ENCODE measurements at places on chromosomes 12 and 14.

DNA sequence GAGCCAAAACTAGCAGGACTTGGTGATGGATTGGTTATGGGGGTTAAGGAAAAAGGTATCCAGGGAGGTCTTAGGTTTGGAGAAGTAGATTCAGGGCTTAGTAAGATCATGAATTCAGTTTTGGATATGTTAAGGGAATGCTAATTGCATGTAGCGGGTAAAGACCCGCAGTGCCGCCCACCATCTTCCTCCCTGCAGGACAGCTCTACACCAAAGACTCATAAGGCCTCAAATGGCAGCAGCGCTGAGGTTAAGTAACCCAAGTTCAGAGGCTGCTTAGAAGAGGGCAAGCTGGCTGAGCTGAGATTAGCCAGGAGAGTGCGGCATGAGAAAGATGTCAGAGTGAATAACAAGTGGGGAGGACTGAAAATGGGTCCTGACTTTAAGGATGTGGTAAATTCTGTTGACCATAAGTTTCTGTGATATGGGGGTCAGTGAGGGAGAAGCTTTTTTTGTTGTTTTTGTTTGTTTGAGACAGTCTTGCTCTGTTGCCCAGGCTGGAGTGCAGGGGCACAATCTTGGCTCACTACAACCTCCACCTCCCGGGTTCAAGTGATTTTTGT, 26.2 kb downstream of the RAD9B start:
- H3K4me3 ChIP-seq, result no peak overlapping the region
- DNase-seq, result no peak

- no peaks in the 10 kb centered on the region for H3K36me3 ChIP-seq
- no peak for DNase-seq
- H3K4me3 ChIP-seq, result no peak overlapping the region
These were observed 93.6 kb downstream of the ARF6 start for GRCh38 chr14:49986343-49987014.

GRCh38 chr12:4212845-4213244, 60.7 kb upstream of the CCND2 start:
- no peak overlapping the region for H3K27ac ChIP-seq
- no peak for DNase-seq
- H3K27me3 ChIP-seq, result no peaks in the 10 kb centered on the region
- H3K36me3 ChIP-seq, result no peaks in the 10 kb centered on the region
- no peak overlapping the region for H3K4me3 ChIP-seq

- no peak for DNase-seq
- H3K36me3 ChIP-seq, result peaks cover 62% of the 10 kb centered on the region
- H3K27ac ChIP-seq, result no peak overlapping the region
- H3K4me1 ChIP-seq, result no peaks in the 10 kb centered on the region
- H3K4me3 ChIP-seq, result no peak overlapping the region
These were observed 21.5 kb downstream of the GNPNAT1 start for GRCh38 chr14:52769887-52770286.

GRCh38 chr12:89856431-89856830, 147.8 kb upstream of the ATP2B1 start:
- no peaks in the 10 kb centered on the region for H3K36me3 ChIP-seq
- H3K27ac ChIP-seq, result no peak overlapping the region
- peaks cover 3% of the 10 kb centered on the region for H3K4me1 ChIP-seq
- DNase-seq, result peak; percentile 41

Measured in natural killer cell (primary cell).